Neural crest cell (in vitro differentiated cells): ENCODE measurements at places on chromosomes 3 and 15.

GRCh38 chr15:100681335-100681746 lies 79.0 kb downstream of the ASB7 start:
- DNase-seq, result no peak

- no peak for DNase-seq
Measured at GRCh38 chr15:58554758-58555157, 123.0 kb downstream of the LIPC start.

GRCh38 chr3:128210711-128211110 lies 57.4 kb downstream of the EEFSEC start:
- DNase-seq, result no peak

DNA sequence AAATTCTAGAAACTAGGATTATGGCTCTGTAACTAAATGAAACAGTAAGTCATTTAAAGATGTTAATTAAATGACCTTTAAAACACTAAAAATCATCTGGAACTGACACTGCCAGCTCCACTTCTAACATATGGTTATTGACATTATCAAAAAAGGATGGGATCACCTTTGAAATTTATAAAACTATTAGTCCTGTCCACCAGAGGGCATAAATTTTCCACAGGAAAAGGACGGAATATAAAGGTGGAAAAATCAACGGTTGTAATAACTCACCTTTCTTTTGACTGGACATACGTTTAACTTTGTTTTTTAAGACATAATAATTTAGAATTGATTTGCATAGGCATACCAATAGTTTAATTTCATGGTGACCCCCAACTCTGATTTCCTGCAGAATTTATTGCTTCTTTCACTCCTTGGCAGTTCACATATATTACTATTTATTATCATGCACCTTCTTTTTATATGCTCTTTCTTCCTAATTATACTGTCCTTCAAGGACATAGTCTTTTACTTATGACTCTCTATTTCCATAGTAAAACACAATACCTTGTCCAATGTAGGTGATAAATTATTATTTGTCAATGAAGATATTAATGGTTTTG lies 345.7 kb downstream of the CADM2 start:
- no peak for DNase-seq

DNA sequence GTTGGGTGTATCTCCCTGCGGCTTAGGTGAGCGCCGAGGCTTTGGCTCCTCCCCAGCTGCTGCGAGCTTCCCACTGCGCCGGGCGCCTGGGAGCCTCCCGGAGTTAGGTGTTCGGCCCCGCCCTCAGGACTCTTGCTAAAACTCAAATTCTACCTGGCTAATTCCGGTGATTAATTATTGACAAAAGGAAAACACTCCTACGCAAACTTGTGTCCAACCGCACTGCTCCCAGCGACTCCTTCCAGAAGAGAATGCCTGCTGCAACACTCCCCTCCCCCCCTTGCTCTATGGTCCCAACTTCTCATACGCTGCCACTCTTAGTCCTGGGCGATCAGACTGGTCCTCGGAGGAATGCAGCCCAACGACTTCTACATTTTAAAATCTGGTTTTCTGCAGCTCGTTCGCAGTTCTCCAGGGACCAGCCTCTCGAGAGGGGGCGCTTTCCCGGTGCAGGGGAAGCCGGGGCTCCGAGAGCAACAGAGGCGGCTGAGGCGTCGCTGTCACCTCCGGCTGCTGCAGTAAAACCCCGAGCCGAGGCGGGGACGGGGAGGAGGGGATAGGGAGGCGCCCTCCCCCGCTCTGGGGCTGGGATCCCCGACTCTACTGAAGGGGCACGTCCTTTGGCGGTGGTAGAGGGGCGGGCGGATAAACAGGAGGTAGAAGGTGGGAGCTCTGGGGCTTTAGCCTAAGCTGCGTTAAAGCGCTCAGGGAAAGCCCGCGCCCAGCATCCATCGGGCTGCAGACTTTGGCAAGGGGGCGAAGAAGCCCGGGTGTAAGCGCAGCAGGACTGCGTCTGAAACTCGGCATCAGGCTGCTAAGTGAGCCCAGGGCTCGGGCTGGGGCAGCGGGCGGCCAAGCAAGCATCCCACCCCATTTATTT lies at the start of gene SPTSSB:
Gene SPTSSB (minus strand): TSS at position 77 of the 880 bp plus-strand sequence. CDS start 25,194 bp downstream, outside the sequence.
- peak; percentile 58 for DNase-seq

GRCh38 chr15:88395872-88396781 lies 71.1 kb downstream of the MRPL46 start:
- DNase-seq, result no peak

DNA sequence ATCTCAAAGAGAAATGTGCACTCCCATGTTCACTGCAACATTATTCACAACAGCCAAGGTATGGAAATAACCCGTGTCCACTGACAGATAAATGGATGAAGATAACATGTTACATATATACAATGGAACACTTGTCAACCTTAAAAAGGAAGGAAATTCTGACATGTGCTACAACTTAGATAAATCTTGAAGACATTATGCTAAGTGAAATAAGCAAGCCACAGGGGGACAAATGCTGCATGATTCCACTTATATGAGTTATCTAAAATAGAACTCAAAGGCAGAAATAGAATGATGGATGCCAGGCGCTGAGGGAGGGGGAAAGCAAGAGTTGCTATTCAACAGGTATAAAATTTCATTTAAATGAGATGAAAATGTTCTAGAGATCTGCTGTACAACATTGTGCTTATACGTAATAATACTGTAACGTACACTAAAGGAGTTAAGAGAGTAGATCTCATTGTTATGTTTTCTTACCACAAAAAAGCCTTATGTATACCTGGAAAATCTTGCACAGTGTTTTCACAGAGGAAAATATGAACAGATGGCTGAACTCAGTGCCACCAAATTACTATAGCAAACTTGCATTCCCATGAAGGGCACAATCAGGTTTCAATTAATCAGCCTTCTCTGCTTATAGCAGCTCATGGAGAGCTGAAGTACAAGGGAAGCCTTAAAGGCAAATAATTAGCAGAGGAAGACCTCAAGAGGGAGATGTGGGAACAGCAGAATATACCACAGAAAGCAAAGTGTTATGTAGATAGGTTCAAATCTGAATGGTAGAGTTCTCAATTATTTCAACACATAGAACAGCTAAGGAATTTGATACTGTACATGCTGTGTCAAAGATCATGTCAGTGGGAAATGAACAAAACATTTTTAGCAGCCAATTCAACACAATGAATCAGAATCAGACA lies 8.1 kb upstream of the VPS39 start:
- no peak for DNase-seq

DNA sequence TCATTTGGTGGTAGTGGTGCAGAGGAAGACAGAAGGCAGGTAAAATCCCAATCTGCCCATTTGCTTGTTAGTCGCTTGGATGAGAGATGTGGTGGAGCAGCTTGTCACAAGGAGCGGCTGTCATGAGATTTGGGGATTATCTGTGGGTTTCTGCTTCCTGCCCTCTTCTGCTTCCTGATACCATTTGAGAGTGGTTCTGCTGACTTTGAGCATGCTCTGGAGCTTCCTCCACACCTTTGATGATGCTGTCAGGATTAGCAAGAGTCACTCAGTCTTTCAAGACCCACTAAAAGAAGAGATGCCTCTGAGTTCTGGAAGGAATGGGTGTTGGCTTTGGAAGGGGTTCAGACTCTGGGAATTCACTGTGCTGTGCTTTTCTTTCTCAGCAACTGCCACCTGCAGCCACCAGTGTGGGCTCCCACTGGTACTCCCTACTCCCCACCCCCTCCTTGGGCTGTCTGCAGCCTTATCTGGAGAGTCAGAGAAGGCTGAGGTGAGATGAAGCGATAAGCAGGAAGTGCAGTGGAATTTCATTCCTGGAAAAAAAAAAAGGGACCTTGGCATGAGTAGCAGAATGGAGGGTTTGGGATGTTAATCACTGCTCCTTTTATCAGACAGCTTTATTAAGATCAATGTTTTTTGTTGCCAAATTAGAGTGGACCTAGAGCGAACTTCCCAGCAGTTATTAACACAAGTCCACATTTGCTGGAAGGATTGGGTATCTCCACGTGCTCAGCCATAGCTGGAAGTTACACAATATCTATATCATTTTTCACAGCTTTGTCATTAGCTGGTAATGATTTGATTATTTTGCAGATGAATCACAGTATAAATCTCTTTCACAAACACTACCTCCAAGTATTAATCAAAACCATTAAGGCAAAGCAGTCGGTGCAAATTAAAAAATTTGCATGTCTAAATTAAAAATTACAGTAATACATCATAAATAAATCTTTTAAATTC lies 233.0 kb upstream of the SATB1 start:
- no peak for DNase-seq
